ENCODE measurements at places on chromosomes 4 and X.

DNA sequence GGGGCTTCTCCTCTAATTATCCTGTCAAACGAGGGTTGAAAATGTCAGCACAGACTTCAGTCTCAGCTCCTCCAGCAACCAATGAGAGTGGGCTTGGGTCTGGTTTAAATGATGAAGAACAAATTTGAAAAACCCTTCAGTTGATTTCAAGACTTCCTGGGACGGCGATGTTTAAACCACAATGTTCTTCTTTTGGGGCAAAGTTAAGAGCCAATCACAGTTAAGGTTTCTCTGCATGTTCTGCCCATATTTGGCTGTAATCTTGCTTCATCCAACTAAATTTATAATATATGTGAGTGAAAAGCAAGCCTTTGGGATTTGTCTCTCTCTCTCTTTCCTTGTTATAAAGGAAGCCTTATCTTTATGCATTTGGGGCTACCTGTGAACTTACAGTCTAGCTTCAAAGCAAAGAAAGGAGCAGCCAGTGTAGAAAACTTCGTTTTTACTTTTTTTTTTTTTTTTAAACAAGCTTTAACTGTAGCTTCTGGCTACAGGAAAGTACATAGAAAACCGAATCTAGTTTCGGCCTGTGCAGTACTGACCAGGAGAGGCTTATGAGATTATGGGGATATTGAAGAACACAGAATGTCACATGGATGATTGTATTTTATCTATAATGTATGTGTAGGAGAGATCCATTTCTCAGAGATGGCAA is 46.8 kb upstream of the FAM9C start:
- DNase-seq, result no peak

- DNase-seq, result peak; percentile 50
Measured at GRCh38 chrX:45771560-45772340, 571.1 kb upstream of the DIPK2B start.

DNA sequence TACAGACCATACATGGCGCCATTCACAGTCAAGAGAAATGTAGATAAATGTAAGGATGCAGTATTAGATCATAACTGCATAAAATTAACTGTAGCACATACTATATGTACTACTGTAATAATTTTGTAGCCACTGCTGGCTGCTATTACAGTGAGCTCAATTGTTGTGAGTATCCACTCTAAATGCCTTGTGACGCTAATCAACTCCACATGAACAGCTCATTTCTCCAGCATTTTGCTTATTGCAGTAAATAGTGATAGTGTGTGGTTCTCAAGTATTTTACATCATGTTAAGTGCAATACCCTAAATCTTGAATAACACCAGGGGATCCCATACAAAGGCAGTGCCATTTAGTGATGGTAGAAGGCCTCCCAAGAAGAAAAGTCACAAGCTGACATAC is 21.2 kb downstream of the FGFBP1 start:
- no peak for DNase-seq

GRCh38 chr4:124155239-124155638 is 557.3 kb downstream of the ANKRD50 start:
- DNase-seq, result no peak

DNA sequence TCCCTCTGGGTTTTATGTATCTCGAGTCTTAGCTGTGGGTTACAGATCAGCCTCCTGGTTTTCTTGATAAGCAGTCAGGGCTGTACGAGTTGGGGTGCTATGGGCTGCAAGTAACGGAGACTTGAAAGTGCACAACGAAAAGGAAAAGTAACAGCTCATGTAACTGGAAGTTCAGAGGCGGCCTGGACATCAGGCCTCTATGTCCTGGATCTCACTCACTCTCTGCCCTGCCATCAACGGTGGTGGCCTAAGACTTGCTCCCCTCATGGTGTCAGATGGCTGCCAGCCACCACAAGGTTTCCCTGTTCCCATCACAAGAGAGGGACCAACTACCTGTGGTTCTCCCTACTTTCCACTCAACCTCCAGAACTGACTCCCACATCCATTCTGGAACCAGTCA is 4.8 kb downstream of the PPP2R2C start:
- no peak for DNase-seq

- DNase-seq, result no peak
Measured at GRCh38 chr4:1239950-1240307, 9.0 kb downstream of the CTBP1 start.

- no peak for DNase-seq
Measured at GRCh38 chr4:162683659-162684370, 482.9 kb downstream of the NAF1 start.

DNA sequence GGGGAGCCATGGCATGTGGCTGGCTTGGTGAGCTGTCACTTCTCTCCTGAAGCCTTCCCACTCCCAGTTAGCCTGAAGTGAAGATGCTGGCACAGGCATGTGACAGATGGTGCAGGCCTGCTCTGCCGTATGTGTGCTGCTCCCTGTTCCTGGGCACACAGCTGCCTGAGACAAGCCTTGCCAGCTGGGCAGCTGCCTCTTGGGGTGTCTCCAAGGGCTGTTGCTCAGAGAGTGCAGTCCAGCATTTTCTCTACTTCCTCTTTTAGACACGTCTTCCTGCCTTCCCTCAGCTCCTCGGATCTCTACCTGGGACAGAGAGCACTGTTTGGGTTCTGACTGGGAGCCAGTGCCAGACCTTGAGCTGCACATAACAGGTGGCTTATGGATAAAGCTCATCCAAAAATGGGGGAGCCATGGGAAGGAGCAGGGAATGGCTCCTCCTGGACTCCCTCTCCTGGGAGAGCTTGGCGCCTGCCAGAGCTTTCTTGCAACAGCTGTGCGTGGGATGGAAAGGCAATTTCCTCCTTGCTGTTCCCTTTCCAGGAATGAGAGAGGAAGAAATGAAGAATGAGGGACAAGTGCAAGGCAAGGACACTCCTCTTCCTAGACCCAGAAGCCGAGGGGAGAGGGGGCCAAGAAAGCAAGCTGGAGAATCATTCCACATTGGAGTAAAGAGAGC is 132.9 kb downstream of the MSL3 start:
- DNase-seq, result no peak

DNA sequence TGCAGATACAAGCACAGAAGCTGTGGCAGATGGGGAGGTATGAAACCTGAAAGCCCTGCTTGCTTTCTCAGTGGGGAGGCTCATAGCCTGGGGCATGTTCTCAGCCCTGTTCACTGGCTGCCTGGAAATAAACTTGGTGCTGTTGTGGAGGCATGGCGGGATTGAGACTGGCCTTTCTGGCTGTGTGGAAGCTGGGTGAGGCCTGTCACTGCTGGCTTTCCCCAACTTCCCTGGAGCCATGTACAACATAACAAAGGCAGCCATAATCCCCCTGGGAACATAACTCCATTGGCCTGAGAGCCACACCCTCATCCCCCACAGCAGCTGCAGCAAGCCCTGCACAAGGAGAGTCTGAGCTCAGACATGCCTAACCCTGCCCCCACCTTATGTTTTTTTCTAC is 237.7 kb upstream of the TLL1 start:
- no peak for DNase-seq
